ENCODE measurements at places on chromosomes 6 and 20.

GRCh38 chr6:162203287-162203686 lies 524.3 kb downstream of the PRKN start:
- no peak for DNase-seq

- DNase-seq: no peak
Observed at GRCh38 chr20:50919567-50919966, 11.7 kb downstream of the ADNP start.

- no peak for DNase-seq
Observed at GRCh38 chr6:104575536-104575935, 284.2 kb downstream of the HACE1 start.

- no peak for DNase-seq
Observed at GRCh38 chr20:51004305-51004727, 18.6 kb downstream of the KCNG1 start.

DNA sequence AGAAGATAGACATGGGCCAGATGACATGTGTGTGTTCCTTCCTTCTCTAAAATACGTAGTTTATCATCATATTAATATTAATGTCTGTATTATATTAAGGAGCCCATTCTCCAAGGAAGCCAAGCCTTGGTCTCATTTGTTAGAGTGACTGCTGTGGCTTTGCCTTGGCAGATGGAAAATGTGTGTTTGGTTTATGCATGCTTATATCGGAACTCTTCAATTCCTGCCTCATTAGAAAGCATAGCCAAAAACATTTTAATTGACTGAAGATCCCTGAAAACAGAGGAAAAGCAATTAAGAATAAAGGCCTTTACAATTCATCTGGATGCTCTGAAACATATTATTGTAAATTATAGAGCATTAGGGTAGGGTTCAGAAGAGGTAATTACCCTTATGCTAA lies 106.4 kb downstream of the COL9A1 start:
- DNase-seq: no peak

- no peak for DNase-seq
Observed at GRCh38 chr6:119078376-119079282, at the start of gene FAM184A. FAM184A (minus strand) TSS chr6:119078664; CDS start chr6:119078299, 365 bp downstream.

DNA sequence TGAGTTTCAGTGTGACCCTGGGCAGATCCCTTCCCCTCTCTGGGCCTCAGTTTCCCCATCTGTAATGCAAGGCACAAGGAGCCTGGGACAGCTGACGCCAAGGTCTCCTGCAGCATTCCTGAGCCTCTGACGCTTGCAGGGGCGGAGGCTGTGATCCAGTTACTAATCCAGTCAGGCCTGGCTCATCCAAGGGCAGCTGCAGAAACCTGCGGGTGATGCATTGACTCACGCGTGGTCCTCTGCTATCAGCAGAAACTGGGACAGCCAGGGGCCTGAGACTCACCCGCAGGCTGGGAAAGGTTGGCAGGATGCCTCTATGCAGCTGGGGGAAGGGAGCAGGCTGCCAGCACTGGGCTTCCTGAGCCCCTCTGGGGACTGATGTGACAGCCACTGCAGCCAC lies 65.0 kb upstream of the SIRPA start:
- DNase-seq: no peak

DNA sequence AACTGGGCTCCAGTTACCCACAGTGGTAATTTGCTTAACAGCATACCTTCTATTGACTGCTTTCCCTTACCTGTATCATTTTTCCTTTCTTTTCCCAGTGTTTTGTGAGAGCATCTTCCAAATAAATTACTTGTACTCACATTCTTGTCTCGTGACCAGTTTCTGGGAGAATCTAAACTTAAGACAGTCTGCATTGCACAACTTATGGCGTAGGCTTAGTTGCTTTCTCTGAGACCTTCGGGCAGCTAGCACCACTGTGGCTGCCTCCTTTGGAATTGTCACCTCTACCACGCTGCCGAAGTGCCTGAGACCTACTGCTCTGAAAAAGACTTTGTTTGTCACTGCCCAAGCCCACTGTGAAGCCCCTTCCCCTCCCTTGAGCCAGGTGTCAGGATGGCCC lies 188.1 kb upstream of the BMP2 start:
- DNase-seq: no peak

DNA sequence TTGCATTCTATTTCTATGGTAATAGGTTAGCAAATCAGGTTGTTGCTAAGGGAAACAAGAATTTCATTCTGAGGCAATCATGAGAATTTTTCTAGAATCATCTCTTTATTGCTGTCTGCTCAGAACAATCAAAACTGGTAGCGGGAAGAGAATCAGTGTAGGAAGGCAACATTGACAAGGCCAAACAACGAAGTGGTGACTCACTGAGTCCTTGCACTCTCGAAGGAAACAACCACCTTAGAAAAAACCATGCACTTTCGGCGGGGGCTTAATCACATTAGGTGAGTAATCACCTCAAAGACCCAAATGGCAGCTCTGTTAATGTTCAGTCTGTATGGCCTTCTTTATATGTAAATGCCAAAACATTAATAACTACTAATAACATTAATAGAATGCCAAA lies 78.8 kb upstream of the MAP7 start:
- no peak for DNase-seq

DNA sequence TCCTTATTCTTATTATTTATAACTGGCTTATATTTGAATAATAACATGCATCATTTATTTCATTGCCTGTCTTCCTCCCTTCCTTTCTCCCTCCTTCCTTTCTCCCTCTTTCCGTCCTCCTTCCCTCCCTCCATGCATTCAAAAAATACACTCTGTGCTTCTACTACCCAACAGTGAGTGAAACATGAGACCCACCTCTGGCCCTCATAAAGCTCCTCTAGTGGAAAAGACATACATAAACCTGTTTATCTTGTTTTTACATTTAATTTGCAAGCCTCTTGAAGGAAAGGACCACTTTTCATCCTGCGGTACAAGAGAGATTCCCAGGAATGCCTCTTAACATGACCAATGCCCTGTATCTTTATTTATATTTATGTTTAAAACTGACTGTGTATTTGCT lies 21.8 kb upstream of the ISM1 start:
- DNase-seq: peak; percentile 34

GRCh38 chr6:34793877-34794276 lies 2.0 kb downstream of the BLTP3A start:
- no peak for DNase-seq

DNA sequence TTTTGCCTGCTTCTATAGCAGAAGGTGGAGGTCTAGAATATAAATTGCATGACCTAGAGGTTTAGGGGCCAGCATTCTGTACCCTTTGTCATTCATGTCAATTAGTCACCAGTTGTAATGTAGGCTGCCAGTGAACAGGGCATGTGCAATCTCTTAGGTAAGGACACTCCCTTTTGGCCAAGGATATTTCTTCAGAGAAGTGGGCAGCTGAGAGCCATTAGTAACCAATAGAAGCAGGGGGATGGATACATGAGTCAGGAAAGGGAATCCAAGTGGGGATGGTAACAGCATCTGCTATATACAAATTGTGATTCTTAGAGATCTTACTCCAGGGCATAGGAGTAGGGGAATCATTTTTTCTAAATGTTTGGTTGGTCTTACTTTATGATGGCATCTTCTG lies 494.2 kb upstream of the JAG1 start:
- no peak for DNase-seq

GRCh38 chr6:51962354-51962753 lies 125.1 kb downstream of the PKHD1 start:
- no peak for DNase-seq

DNA sequence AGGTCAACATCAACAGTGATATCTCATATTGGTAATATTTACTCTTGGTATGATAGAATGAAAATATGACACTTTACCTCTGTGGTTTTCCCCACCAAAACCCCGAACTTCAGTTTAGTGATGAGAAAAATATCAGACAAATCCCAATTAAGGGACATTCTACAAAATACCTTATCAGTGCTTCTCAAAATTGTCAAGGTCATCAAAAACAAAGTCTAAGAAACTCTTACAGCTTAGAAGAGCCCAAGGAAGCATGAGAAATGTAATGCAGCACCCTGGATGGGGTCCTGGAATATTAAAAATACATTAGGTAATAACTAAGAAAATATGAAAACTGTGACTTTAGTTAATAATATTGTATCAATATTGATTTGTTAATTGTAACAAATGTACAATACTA lies 148.3 kb upstream of the TFAP2D start:
- DNase-seq: no peak

DNA sequence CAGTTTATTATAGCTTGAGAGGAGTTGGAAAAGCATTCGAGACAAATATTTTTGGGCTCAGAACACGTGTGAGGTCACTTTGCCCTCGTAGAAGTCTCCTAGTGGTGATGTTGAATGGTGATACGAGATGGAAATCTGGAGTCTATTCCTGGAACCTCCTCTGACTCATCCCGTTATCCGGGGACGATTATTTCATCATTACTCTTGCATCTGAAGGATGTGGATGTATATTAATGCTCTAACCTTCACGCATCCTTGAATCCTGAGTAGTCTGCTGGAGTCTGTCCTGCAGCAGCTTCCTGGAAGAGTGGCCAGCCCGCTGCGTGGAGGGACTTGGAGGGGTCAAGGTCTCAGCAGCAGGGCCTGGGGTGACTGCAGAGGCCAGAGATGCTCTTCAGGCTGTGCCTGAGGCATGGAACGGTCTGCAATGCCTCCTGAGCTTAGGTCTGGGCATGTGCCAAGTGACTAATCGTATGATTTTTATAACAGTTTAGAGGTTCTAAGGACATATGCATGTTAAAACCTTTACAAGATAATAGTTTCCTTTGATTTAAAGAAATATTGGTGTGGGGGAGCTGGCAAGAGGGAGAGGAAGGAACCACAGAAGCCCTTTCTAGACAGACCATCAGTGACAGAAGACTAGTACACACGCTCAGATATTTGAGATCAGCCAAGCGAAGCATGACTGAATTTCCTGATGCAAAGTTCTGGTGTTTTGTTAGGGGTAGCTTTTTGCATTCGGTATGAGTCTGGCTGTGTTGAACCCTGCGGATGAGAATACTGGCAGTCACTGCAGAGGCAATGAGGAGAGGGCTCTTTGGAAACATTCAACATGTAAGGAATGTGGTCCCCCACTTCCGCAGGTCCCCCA lies 400.2 kb downstream of the QKI start:
- no peak for DNase-seq

- DNase-seq: no peak
Observed at GRCh38 chr6:114203460-114203859, 139.4 kb downstream of the HS3ST5 start.

- DNase-seq: no peak
Observed at GRCh38 chr6:155504848-155505607, 49.4 kb upstream of the NOX3 start.

DNA sequence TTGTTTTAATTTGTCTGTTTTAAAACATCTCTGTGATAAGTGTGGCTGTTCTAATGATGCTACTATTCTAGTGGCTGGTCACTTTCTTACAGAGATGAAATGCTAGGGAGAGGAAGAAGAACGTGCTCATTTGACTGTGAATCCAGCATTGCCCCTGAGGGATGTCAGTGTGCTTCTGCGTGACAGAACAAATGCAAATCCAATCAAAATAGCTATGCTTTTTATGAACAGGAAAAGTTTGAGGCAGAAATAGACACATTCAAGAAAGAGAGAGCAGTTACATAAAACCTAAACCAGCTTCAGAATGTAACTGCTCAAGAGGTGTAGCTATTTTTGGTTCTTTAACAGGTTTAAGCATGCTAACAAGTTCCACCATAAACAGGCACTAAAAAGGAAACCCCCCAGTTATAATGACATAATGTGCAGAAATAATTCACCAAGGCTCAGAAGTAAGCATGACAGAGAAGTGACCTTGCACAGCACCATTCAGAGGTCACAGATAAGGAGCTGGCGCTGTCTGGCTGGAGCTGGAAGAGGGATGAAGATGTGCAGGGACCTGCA lies 385.3 kb downstream of the EPM2A start:
- no peak for DNase-seq

GRCh38 chr20:14189794-14190402 lies 147.5 kb downstream of the FLRT3 start:
- DNase-seq: peak; percentile 13

GRCh38 chr6:95804847-95805541 lies 210.8 kb upstream of the FUT9 start:
- DNase-seq: no peak

- DNase-seq: no peak
Observed at GRCh38 chr6:83490217-83490807, 22.0 kb upstream of the PRSS35 start.

- no peak for DNase-seq
Observed at GRCh38 chr20:32140603-32141002, 31.1 kb downstream of the TM9SF4 start.

DNA sequence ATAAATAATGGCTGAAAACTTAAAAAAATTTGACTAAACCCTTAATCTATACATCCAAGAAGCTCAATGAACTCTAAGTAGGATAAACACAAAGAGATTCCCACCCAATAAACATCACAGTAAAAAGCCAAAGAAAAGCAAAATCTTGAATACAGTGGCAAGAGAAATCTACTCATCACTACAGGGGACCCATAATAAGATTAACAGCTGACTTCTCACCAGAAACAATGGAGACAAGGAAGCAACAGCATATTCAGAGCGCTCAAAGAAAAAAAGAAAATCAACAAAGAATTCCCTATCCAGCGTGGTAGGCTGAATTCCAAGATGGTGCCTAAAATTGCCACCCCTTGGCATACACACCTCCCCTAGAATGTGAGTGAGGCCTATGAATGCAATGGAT lies 18.6 kb downstream of the SNX3 start:
- no peak for DNase-seq

- no peak for DNase-seq
Observed at GRCh38 chr6:114346451-114346850, 3.6 kb upstream of the HS3ST5 start.

- no peak for DNase-seq
Observed at GRCh38 chr6:25842526-25842925, 10.7 kb upstream of the SLC17A1 start.

GRCh38 chr20:9294041-9294440 lies 220.3 kb upstream of the LAMP5 start:
- DNase-seq: no peak

DNA sequence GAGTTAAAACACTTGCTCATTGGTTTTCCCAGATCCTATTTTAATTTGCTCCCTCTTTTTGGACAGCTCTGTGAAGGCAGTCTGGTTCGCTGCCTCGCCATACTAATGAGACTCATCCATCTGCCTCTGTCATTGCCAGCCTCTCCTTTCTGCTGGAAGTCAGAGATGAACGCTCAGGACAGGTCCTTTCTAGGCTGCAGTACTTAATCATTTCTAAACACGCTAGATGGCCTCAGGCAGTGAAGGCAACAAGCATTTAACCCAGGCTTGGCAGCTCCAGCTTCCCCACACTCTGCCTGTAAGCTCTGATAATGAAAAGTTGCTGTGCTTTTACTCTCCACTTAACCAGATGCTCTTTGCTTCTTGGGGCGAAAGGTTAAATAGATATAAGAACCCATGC lies 286.7 kb upstream of the POU3F2 start:
- DNase-seq: no peak

DNA sequence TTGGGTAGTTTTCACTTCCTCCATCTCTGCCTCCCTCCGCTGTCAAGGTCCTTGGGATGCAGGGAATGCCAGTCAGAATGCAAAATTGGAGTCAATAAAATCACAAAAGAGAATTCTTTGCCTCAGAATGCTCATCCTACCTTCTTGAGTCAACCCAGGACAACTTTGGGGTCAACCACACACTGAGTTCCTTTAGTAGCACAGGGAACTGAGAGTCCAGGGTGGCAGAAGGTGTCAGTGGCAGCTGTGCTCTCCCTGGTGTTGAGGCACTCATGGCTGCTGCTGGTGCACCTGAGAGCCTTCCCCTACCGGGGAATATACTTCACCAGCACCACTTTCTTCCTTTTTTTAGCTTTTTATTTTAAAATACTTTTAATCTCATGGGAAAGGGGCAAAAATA lies 829 bp upstream of the NOTCH4 start:
- no peak for DNase-seq

Measured in left renal cortex interstitium (tissue), 4 donors.